ENCODE measurements at places on chromosomes 3 and 15. TPM values are rescaled to one million over a fixed set of nuclear protein-coding genes. Genes with fewer than 3 reads are reported as not detected.

SLC6A1 gene
- total RNA-seq: 1.1 TPM

BRK1 gene
- 84.8 TPM for total RNA-seq

CCR1 gene
- total RNA-seq: 9.2 TPM

- no peak for DNase-seq
These were observed 29.9 kb downstream of the UBA5 start for GRCh38 chr3:132690040-132690439.

- no peak for DNase-seq
These were observed 906.3 kb downstream of the ZPLD1 start for GRCh38 chr3:103341078-103341606.

DNA sequence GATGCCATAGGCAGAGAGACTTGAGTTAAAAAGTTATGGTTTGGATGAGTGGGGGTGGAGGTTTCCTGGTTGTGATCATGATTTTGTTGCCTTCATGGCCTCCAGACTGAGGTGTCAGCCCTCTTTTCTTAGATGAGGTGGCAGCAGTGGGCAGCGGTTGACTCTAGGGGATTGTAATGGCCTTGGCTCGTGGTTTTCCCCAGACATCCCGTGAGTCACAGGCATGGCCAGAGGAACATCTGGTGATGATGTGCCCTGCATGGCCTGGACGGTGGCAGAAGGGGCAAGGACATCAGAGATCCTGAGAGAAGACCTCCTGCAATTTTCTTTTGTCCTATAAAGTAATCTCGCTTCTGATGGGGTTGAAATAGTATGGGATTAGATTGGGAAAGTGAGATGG lies 12.4 kb downstream of the RETNLB start:
- DNase-seq: no peak

DNA sequence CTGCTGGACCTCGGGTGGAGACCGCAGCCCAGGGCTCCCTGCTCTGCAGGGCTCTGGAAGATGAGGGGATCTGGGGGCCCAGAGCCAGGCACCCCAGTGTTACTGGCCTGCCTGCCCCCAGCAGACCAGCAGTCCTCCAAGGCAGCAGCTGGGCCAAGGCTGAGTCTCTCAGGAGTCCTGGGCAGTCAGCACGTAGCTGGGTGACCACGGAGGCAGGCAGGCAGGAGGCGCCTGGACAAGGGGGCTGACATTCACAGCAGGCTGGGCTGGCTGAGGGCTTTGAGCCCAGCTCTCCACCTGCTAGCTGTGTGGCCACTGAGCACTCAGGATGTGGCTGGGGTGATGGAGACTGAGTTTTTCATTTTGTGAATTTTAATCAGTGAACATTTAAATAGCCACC lies 67.9 kb downstream of the IQSEC1 start:
- DNase-seq: no peak

GRCh38 chr15:49589030-49589429 lies 31.6 kb downstream of the FAM227B start:
- DNase-seq: no peak

GRCh38 chr3:78434801-78435200 lies 1333.0 kb downstream of the ROBO1 start:
- no peak for DNase-seq

DNA sequence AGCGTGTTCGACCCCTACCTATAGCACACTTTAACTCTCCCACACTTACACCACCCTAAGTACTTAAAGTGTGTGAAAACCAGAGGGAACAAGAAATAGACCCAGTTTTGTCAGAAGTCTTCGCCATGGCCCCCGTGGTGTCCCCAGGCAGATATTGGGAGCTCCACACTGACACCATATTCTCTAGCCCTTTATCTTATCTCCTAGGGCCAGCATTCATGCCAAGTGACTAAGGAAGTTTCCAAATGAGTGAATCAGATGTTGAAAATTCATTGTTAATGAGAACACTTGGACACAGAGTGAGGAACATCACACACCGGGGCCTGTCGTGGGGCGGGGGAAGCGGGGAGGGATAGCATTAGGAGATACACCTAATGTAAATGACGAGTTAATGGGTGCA lies 31.8 kb downstream of the P3H2 start:
- DNase-seq: no peak

GRCh38 chr3:73791356-73791755 lies 166.6 kb upstream of the PDZRN3 start:
- no peak for DNase-seq

DNA sequence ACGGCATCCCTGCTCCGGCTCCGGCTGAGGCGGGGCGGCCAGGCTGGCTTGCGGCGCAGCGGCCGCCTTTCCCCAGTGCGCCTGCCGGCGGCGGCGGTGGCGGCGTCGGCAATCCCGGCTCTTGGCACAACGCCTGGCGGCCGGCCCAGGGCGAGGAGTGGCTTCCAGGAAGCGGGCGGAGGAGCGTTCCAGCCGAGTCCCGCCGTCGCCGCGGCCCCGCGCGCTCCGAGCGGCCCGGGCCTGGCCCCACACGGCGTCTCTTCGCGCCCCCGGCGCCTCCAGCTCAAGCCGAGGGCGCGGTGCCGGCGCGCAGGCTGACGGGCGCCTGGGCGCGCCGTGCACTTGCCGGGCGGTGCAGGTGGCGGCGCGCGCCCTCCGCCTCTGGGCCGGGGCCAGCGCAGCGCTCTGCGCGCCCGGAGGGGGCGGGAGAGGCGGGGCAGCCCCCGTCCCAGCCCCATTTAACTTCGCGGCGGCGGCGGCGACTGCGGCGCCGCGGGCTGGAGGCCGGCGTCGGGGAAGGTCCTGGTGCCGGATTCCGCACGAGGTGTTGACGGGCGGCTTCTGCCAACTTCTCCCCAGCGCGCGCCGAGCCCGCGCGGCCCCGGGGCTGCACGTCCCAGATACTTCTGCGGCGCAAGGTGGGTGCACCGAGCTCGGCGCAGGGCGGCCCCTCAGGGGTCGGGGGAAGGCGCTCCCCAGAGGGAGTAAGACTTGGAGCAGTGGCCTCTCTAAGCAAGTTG lies at the start of gene ADAMTSL3:
Gene ADAMTSL3, plus strand, starts transcription at position 485 of the 740 bp plus-strand sequence. CDS start 1,639 bp downstream, outside the sequence.
- peak; percentile 90 for DNase-seq

DNA sequence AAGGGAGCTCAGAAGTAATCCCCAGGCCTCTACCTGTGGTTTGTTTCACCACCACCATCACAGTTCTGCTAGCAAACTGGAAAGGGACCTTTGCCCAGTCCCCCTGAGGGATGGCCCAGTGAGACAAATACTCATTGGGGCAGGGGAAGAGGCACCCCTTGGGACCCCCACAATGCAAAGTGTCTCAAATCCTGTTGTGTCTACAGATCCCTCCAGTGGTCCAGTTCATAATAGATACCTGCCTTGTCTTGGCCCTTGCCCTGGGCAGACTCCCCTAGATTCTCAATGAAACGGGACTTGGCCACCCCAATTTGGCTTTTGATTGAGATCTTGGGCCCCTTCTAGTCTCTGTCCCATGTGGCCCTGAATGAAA lies 43.8 kb upstream of the RAB6B start:
- no peak for DNase-seq

DNA sequence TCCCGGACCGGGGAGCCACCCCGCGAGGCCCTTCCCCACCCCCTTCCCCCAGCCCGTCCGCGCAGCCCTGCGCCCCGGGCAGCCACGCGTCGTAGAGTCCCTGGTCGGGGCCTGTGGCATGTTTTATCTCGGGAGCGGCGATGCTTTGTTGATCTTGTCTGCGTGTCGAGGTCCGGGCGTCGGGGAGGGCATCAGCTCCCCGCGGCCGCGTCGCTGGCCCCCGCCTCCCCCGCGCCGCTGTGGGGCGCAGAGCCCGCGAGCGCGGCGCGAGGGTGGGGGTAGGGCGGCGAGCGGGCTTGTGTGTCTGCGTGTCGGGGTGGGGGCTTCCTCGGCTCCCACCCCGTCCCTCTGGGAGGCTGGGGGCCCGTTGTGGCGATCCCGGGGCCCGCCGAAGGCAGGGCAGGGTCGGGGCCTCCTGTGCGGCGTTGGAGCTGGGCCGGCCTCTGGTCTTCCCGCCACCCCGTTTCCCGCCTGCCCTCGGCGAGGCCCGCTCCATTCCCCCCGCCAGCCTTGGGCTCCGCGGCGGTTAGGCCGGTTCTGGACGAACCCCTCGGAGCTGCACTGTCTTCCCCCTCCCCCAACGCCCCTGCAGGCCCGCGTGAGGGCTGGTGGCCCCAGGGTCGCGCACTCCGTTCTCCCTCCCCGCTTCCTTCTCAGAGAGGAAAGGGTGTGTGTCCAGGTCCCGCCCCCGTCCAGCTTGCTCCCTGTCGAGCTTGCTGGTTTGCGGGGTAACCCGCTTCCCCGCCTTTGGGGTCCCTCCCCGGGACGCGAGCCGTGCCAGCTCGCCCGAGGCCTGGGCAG lies 695 bp downstream of the GMPS start:
- peak; percentile 65 for DNase-seq

GRCh38 chr15:42448281-42448680 lies 42.7 kb downstream of the ZNF106 start:
- no peak for DNase-seq

Measured in left cardiac atrium (tissue), 4 donors.